ENCODE measurements at places on chromosomes 4 and X.

GRCh38 chr4:140888054-140888453, 131.9 kb upstream of the TBC1D9 start:
- no peak for DNase-seq

GRCh38 chr4:162847945-162848549, 318.6 kb downstream of the NAF1 start:
- DNase-seq: no peak

GRCh38 chrX:135257469-135257868, 5.6 kb downstream of the ETDA start:
- DNase-seq: no peak

GRCh38 chr4:153676486-153676885, 7.6 kb upstream of the TLR2 start:
- DNase-seq: no peak

- no peak for DNase-seq
These were observed 98.2 kb upstream of the ARSJ start for GRCh38 chr4:114077610-114078009.

DNA sequence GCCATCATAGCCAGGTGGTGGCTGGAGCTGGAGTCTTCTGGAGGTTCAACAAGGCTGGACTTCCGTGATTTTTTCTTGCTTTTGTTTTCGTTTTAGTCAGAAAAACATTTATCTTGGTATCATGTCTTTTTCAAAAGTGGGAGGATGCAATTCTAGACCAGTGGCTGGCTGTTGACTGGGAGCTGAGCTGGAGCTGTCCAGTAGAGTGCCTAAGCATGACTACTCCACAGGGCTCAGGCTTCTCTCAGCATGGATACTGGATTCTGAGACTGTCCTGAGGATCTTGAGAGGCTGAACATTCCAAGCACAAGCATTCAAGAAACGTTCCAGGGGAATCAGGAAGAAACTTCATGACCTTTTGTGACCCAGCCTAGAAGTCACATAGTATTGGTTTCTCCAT, 598.1 kb downstream of the MID1IP1 start:
- no peak for DNase-seq

DNA sequence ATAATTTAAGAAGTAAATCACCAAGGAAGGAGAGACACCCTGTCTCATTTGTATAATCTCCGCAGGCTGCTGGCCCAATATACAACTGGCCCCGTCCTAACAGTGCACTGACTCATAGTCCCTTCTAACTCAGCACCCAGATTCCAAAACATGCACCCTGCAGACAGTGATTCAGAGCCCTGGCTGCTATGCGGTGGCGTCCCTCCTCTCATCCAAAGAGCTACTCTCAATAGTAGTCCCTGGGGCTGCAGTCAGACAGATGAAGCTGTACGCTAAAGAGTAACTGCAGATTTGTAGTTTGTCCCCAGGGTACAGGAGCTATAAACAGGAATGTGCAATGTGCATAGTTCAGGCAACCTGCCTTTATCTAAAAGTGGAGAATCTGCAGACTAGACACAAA, 23.0 kb downstream of the GABRA3 start:
- DNase-seq: no peak

DNA sequence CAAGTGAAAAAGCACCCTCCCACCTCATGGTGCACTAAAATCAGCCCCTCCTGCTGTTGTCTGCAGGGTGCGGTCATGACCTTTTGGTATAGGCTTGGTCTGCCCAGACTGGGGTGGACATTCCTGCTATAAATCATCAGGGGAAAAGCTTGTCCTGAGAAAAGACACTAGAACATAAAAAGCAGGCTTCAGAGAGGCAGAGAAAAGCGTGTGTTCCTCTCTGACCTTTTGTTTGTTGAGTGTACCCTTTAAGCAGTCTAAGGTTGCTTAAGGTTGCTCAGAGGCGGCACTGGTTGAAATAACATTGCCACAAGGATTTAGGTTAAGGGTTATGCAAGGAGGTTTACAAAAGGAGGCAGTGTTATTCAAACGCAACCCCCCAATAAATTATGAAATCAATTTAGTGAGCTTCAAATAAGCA, 43.5 kb downstream of the CCDC158 start:
- no peak for DNase-seq

DNA sequence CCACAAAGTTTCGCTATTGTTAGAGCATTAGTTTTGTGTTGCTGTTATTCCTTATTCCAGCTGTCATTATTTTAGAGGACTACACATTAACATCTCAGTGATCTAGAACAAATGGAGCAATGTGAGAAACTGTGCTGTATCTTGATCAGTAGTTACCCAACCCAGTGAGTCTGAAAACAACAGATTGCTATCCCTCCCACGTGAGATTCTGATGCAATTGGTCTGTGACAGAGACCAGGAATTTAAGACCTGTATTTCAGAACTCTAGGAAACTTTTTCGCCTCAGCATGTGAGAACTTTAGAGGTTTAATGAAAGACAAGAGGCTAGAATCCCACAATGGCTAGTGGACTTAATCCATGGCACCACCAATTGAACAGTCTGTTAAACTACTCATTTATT, 35.7 kb upstream of the CDS1 start:
- no peak for DNase-seq

DNA sequence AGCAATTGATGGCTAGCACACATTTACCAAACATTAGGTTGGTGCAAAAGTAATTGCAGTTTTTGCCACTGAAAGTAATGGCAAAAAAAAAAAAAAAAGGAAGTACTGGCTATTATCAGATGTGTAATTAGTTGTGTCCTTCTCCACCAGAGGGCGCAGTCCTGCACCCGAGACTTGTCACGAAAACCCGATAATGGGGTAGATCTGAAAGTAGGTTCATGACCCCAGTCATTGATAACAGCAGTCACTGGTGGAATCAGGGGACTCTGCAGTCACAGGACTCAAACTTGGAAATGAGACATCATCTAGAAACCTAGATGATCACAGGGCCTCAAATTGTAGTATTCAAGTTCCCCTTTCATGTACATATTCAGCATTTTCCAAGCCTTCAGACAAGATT, 13.1 kb upstream of the ACOT9 start:
- DNase-seq: peak; percentile 50
